Naive thymus-derived CD8-positive, alpha-beta T cell (primary cell): ENCODE measurements at places on chromosomes 4 and X. TPM values are rescaled to one million over a fixed set of nuclear protein-coding genes. Genes with fewer than 3 reads are reported as not detected.

DNA sequence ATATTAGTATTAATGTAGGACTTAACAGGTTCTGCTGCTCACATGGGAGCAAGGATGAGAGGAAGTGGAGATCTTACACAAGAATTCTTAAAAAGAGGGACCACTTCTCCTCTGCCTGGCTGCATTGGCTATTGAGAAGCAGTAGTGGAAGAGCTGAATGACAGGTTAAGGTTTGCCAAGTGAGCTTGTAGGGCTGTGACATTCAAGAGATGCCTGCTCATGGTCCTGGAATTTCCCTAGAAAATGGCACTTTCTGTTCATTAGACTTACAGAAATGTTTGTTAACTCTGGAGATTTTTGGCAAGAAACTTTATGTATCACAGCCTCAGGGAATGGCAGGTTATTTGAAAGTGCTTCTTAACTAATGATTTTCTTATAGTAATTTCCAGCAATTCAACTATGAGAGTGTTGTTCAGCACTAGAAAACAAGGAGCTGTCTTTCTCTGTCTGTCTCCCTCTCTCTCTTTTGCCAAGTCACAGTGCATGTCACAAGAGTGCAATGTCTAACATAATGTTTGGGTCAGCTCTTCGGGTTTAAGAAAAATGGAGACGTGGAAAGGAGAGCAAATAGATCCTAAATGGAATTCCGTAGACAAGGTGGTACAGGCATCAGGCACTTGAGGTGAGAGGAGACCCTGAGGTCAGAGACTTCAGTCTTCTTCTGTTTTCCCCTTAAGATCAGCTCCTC lies 8.3 kb upstream of the NAP1L5 start:
- DNase-seq, result no peak

Gene FAM13A
- total RNA-seq, result 1.1 TPM

DNA sequence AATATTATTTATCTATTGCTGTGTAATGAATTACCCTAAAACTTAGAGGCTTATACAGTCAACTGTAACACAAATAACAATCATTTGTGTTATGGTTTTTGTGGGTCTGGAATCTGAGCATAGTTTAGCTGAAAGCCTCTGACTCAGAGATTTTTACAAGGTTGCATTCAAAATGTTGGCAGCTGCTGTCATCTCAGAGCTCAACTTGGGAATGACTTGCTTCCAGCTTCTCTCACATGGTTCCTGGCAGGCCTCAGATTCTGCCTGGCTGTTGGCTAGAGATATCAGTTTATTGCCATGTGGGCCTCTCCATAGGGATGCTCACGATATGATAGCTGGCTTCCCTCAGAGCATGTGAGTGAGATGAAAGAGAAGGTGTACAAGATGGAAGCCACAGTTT lies 70.2 kb upstream of the BRWD3 start:
- DNase-seq, result no peak

GRCh38 chr4:5043579-5043978 lies 7.7 kb upstream of the STK32B start:
- no peak for DNase-seq

Gene NAP1L2
- 17.0 TPM for total RNA-seq

GRCh38 chrX:15737190-15737958 lies 696 bp upstream of the CA5B start:
- no peak for DNase-seq

Gene SLIT2
- not detected for total RNA-seq

DNA sequence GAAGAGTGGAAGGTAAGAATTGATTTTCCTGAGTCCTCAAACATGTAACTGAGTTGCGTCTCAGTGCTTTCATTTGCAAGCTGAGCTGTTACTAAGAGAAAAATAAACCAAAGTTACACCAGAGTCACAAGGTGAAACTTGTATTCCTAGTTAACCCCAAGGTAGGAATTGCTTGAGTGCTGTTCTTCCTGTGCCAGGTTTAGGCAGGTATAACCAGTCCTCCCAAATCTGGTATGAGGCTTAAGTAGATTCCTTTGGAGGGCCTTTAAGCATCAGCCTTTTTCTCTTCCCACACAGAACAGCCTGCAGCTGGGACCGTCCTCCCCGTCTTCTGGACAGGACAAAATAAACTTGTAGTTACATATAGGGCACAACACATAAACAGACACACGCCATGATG lies 2.3 kb upstream of the BTC start:
- no peak for DNase-seq

DNA sequence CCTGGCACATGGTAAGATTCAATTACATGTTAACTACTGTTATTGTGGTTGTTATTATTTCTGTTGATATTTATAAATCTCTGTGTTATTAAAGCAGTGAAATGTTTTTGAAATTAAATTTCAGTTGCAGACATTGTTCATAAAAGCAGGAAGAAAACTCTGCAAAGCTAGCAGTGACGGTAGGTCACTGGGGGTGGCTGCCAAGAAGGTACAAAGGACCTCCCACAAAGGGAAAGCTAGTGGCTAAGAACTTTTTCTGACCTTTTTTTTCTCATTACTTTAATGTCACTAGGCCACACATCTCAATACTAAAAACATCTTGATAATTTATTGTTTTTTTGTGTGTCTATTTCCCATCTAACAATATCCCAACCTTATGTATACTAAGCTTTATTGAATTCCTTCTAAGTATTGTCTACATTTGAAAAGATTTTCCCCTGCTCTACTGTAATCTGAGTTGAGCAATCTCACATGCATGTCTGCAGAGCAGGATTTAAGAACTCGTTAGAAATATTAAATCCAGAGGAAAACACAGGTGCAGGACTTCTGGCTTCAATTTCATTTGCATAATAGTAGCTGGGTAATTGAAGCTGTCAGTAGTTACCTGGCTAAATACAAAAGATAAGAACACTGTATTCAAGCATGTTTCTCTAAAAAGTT lies 197.3 kb downstream of the CFAP299 start:
- DNase-seq, result no peak

DNA sequence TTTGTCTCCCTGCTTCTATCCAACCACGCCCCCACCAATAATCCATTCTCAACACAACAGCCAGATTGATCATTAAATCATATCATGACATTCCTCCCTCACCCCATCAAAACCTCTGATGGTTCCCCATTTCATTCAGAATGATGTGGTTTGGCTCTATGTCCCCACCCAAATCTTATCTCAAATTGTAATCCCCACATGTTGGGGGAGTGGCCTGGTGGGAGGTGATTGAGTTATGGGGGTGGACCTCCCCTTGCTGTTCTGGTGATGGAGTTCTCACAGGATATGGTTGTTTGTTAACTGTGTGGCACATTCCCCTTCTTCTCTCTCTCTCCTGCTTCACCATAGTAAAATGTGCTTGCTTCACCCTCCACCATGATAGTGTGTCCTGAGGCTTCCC lies 23.3 kb downstream of the TRMT2B start:
- DNase-seq, result no peak
